ENCODE measurements at places on chromosomes 2 and 18.
A peak's percentile ranks its signal among the peaks of the same experiment; 100 is the strongest.

- no peak for DNase-seq
Observed at GRCh38 chr2:38653715-38654527, 12.0 kb upstream of the GALM start.

- DNase-seq = no peak
Observed at GRCh38 chr2:76446872-76447271, 736.2 kb upstream of the GCFC2 start.

DNA sequence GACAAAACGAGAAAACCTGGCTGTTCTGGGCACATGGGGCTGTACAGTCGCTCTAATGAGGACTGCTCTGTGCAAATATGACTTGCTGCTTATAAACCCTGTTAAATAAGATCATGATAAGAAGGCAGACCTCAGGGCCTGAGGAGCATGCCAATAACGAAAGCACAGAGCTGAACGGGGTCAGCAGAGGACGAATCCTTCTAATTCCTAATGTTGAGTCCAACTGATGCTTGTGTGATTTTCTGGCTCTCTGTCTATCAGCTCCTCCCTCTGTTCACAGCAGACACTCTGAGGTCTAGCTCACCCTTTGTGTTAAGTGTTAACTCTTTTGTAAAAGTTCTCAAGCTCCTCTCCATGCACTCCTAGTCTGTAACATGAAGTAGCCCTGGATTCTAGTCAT is 167.2 kb upstream of the REV1 start:
- no peak for DNase-seq

DNA sequence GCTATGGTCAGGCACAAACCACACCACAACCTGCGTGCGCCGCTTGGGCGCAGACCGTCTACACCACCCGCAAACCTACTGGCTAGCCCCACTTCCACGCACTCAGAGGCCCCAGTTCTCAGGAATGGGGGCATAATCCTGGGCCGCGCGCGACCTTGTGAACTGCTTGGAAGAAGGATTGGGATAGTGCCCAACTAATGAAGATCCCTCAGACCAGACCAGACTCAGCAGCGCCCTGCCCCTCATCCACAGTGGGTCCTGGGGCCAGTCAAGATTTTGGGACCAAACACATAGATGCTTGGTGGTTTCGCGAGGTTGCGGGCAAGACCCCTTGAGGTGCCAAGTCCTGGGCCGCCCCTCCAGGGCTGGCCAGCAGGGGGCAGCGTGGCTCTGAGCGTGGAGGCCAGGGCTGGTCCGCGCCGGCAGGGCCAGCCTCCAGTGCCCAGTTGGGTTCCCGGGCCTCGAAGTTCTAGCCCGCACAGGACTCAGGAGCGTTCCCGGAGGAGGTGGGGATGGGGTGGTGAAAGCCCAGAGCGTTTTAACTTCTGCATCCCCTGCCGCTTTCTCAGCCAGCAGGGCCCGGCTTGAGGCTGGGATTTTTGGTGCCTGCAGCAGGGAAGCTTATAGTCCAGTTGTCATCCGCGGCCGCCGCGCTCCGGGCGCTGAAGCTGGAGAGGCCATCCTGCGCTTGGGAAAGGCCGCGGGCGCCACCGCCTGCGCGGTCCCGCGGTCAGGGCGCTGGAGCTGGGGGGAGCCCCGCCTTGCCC is 8.3 kb downstream of the OSR1 start:
- peak; percentile 68 for DNase-seq

- DNase-seq = peak; percentile 43
Observed at GRCh38 chr2:54041135-54041534, 70.3 kb upstream of the PSME4 start.

- peak; percentile 42 for DNase-seq
Observed at GRCh38 chr2:42050010-42050702, 2.3 kb downstream of the PKDCC start.

GRCh38 chr2:70967189-70967588 is 11.2 kb upstream of the ANKRD53 start:
- no peak for DNase-seq

DNA sequence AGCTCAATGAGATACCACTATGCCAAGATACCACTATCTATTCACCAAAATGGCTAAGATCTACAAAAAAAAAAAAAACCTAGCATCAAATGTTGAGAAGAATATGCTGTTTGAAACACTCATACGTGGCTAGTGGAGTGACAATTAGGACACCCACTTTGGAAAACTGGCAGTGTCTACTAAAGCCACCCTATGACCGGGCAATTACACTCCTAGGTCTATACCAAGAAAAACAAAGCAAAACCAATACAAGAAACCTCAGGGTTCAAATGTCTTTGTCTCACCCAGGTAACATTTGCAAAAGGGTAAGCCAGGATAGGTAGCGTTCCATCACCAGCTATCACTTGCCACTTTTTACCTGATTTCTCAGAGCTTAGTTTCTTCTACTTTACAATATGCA is 123.6 kb upstream of the CAB39 start:
- DNase-seq = no peak

GRCh38 chr18:28177828-28178635 is 1.1 kb upstream of the CDH2 start:
- DNase-seq = peak; percentile 75

GRCh38 chr2:108182489-108182888 is 57.3 kb upstream of the SULT1C3 start:
- DNase-seq = peak; percentile 1

GRCh38 chr2:140550821-140551220 is 1580.0 kb downstream of the LRP1B start:
- no peak for DNase-seq

GRCh38 chr18:21741562-21742314 is 1.1 kb downstream of the MIB1 start:
- DNase-seq = peak; percentile 13

- DNase-seq = no peak
Observed at GRCh38 chr2:146984014-146984413, 860.8 kb upstream of the ACVR2A start.

Data from fibroblast of lung (primary cell).